ENCODE measurements at places on chromosomes 1 and 21. TPM values are rescaled to one million over a fixed set of nuclear protein-coding genes. Genes with fewer than 3 reads are reported as not detected.

The SNAP47 gene
- 53.4 TPM for total RNA-seq

The HSPA6 gene
- 0.51 TPM for total RNA-seq

The NEXN gene
- 16.2 TPM for total RNA-seq

The TMEM269 gene
- not detected for total RNA-seq

The DMRTA2 gene
- not detected for total RNA-seq

The PLCH2 gene
- 0.17 TPM for total RNA-seq

The PRAMEF26 gene
- total RNA-seq = not detected

The TIE1 gene
- not detected for total RNA-seq

The GPR3 gene
- total RNA-seq = 0.26 TPM

The CHRM3 gene
- under 0.01 TPM for total RNA-seq

The KLF17 gene
- 0.50 TPM for total RNA-seq
